ENCODE measurements at places on chromosomes 11 and 22. TPM values are rescaled to one million over a fixed set of nuclear protein-coding genes. Genes with fewer than 3 reads are reported as not detected.

MS4A15 gene
- total RNA-seq, result not detected

MUC5AC gene
- 0.25 TPM for total RNA-seq

TMEM45B gene
- 1.5 TPM for total RNA-seq

OR5T3 gene
- not detected for total RNA-seq

Measured in temporal lobe (tissue), 4 donors.